Stimulated activated CD8-positive, alpha-beta memory T cell treated with anti-CD3 and anti-CD28 coated beads, Interleukin-4, amount 100 ng/mL, for 48 hours (primary cell): ENCODE measurements at places on chromosomes 5 and 9.

- DNase-seq: no peak
Observed at GRCh38 chr5:35120715-35121114, 73.0 kb upstream of the AGXT2 start.

DNA sequence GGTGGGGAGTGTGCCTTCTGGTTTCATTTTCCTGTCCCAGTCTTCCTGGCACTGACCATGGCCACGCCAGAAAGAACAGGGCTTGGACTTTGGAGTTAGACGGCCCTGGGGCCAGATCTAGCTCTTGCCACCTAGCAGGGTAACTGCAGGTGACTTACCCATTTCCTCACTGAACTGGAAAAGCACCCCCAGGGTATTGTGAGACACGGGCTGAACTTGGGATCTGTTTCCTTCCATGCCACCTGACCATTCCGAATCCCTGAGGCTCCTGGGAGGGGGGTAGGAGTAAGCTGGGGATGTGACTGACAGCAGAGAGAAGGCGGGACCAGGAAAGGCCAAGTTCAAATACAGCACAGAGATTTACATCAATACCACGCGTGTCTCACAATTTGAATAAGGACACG, 9.4 kb downstream of the HNRNPAB start:
- no peak for DNase-seq

DNA sequence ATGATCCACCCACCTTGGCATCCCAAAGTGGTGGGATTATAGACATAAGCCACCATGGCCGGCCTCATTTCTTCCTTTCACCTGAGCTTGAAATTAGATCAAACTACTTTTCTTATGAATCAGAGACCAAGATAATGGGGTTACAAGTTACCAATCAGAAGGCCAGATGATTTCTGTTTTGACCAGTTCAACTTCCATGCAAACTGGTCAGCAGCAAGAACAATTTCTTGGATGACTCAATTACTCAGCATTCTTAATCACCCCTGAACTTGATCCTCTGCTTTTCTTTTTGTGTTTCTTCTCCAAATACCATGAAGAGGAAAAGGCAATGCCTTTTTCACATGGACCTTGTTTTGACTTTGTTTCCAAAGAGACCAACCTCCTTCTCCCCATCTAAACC, 10.0 kb upstream of the PLIN2 start:
- DNase-seq: no peak

DNA sequence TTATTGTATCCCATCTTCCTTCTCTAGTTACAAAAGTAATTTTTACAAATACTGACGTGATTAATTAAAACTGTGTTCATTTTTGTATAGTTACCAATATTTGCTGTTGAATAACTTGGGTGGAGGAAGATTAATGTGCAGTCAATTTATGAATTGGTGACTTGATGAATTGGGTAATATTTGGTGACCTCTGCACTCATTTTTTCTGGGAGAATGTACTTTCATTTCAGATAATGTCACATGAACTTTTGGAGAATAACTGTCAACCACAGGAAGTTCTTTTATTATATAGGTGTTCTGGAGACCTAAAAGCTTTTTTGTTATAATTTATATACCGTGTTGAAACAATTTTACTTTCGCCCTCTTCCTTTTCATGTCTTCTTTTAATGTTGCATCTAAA, 26.4 kb upstream of the FKTN start:
- DNase-seq: no peak

DNA sequence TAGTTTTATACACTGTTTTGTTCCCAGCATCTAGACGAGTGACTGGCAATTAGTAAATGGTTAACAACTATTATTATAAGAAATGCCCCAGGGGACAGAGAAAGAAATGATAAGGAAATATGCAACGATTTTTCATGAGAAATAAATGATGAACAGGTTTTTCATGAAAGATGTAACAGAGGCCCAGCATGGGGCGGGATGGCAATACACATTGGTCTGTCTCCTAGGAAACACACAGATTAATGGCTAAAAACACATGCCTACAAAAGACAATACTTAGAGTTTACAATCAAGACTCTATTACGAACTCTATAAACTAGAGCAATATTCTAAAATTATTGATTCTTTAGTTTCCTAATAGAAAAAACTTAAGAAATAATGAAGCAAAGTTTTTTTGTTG, 441.5 kb upstream of the CDH9 start:
- DNase-seq: no peak
